GM23338 (cell line): ENCODE measurements at places on chromosomes 11 and 22. TPM values are rescaled to one million over a fixed set of nuclear protein-coding genes. Genes with fewer than 3 reads are reported as not detected.

TPBGL gene
- 0.16 and 0.21 TPM in 2 replicates for total RNA-seq

DNA sequence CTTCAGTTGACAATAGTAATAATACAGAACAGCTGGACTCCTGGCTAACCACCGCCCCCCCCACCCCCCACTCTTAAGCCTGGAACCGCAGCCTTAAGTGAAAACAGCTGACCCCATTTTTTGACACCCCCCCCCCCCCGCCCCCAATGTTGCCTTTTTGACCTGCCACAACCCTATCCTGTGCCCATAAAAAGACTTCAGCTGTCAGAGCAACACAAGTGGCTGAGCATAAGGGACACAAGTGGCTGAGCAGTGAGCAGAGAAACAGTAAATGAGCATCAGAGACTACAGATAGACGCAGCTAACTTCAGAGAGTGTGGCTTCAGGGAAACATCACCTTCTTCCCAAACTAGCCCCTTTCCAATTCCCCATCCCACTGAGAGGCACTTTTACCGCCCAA, 1493.8 kb downstream of the LRRC4C start:
- H3K27ac ChIP-seq: no peak overlapping the region
- H3K4me1 ChIP-seq: no peaks in the 10 kb centered on the region
- no peaks in the 10 kb centered on the region for H3K36me3 ChIP-seq
- H3K27me3 ChIP-seq: no peaks in the 10 kb centered on the region

DNA sequence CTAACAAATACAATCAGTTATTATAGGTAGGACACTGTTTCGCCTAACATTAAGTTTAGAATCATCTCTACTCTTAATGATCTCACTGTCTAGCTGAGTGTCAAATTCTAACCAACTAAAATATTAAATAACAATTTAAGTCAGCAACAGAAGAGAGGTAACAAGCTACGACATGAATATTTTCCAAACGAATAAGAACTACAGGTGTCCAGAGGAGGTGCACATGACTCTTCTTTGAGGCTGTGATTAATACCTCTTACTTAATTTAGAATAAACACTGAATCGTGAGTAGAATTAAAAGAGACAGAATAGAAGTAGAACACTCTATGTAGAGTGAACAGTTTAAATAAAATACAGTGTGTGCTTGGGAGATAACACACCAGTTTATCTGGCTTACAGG, 619.0 kb upstream of the ARHGAP42 start:
- DNase-seq: no peak
- H3K27me3 ChIP-seq: no peaks in the 10 kb centered on the region
- H3K4me1 ChIP-seq: peaks cover 7% of the 10 kb centered on the region
- no peaks in the 10 kb centered on the region for H3K36me3 ChIP-seq
- H3K4me3 ChIP-seq: no peak overlapping the region

RAB36 gene
- 0.58 and 1.2 TPM in 2 replicates for total RNA-seq

GRCh38 chr11:66889960-66890359, 33.1 kb downstream of the LRFN4 start:
- H3K27me3 ChIP-seq: no peaks in the 10 kb centered on the region
- H3K36me3 ChIP-seq: no peaks in the 10 kb centered on the region
- H3K27ac ChIP-seq: no peak overlapping the region
- no peaks in the 10 kb centered on the region; the same call in 1 of the 2 replicates for H3K4me1 ChIP-seq
- H3K4me3 ChIP-seq: no peak overlapping the region
- DNase-seq: no peak

- H3K36me3 ChIP-seq: no peaks in the 10 kb centered on the region
- H3K4me3 ChIP-seq: no peak overlapping the region
- H3K27me3 ChIP-seq: no peaks in the 10 kb centered on the region
Observed at GRCh38 chr11:82978422-82979099, 77.0 kb downstream of the DDIAS start.

- H3K36me3 ChIP-seq: no peaks in the 10 kb centered on the region
- DNase-seq: peak; percentile 32
- H3K4me1 ChIP-seq: peaks cover 3% of the 10 kb centered on the region; the same call in 1 of the 2 replicates
- H3K4me3 ChIP-seq: no peak overlapping the region
- no peak overlapping the region for H3K27ac ChIP-seq
- no peaks in the 10 kb centered on the region for H3K27me3 ChIP-seq
Observed at GRCh38 chr11:43649501-43649900, 31.0 kb upstream of the HSD17B12 start.

- no peak for DNase-seq
- H3K27me3 ChIP-seq: no peaks in the 10 kb centered on the region
- no peaks in the 10 kb centered on the region for H3K36me3 ChIP-seq
- H3K4me1 ChIP-seq: no peaks in the 10 kb centered on the region
- no peak overlapping the region for H3K4me3 ChIP-seq
Observed at GRCh38 chr11:44145011-44145775, 49.7 kb downstream of the EXT2 start.

DNA sequence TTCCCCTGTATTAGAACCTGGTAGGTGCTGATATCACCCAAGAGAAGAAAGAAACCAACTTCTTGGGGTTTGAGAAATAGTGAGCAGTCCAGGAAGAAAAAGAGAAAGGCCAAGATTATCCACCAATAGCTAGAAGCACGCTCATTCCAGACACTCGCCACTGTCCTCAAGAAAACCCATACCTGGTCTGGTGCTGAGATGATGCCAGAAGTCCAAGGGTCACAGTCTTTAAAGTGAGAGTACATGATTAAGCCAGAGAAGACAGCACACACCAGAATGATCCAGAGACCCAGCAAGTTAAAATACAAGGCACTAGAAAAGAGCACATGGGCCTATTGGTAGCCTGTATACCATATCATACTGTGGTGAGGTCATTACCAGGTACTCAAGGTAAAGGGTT, 23.6 kb downstream of the SLC5A12 start:
- no peak for DNase-seq
- H3K4me3 ChIP-seq: no peak overlapping the region
- no peak overlapping the region for H3K27ac ChIP-seq
- no peaks in the 10 kb centered on the region for H3K36me3 ChIP-seq

MYO7A gene
- 2.3 and 5.4 TPM in 2 replicates for total RNA-seq

DNA sequence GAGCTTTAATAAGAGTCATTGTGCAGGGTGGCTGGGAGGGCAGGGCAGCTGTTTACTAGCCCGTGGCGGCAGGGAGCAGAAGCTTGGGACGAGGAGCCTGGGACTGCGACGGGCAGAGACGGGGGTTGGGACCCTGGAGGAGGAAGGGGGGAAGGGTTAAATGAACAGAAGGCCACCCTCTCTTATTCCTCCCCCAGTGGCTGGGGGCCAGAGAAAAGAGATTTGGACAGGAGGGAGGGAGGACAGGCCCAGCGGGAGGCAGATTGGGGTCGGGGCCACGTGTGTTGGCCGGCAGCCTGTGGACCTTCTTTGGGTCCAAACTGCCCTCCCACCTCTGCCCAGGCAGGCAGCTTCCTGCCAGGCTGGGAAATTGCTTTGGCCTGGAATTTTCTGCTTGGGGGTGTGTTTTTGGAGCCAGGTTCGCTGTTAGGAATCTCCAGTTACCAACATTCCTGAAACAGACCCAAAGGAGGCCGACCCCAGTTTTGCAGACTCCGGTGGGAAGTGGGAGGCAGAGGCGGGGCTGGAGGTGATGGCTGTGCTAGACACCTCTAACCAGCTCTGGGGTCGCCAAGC, 50.2 kb downstream of the APOL3 start:
- H3K4me3 ChIP-seq: no peak overlapping the region
- H3K27ac ChIP-seq: no peak overlapping the region
- peak; percentile 41 for DNase-seq
- no peaks in the 10 kb centered on the region for H3K36me3 ChIP-seq
- no peaks in the 10 kb centered on the region for H3K4me1 ChIP-seq
- no peaks in the 10 kb centered on the region for H3K27me3 ChIP-seq

GRCh38 chr11:79333355-79333754, 107.5 kb downstream of the TENM4 start:
- no peak for DNase-seq
- H3K4me3 ChIP-seq: no peak overlapping the region
- no peaks in the 10 kb centered on the region for H3K36me3 ChIP-seq
- H3K4me1 ChIP-seq: peaks cover 18% of the 10 kb centered on the region
- H3K27me3 ChIP-seq: no peaks in the 10 kb centered on the region
